ENCODE measurements at places on chromosomes 3 and 15. TPM values are rescaled to one million over a fixed set of nuclear protein-coding genes. Genes with fewer than 3 reads are reported as not detected.
A peak's percentile ranks its signal among the peaks of the same experiment; 100 is the strongest.

- DNase-seq: no peak
Measured at GRCh38 chr3:167166594-167167253, 213.4 kb downstream of the ZBBX start.

DNA sequence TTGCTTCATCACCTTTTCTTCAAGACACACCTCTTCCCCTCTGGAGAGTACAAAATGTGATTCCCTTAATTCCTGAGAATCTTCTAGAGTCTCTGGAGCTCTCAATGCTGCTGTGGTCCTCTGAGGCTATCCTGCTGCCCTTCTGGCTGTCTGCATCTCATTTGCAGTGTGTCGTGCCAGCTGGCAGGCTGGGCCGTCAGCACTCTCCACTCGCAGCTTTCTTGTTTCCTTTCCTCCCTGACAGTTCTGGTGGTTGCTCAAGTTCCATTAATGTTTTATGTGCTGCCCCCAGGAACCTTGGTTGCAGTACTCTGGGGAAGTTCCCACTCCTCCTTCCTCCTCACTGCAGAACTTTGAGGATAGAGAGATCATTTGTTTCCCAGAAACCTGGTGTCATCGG lies 210.8 kb upstream of the ROPN1 start:
- DNase-seq: no peak

GRCh38 chr15:33149919-33150318 lies 44.6 kb downstream of the FMN1 start:
- no peak for DNase-seq

DNA sequence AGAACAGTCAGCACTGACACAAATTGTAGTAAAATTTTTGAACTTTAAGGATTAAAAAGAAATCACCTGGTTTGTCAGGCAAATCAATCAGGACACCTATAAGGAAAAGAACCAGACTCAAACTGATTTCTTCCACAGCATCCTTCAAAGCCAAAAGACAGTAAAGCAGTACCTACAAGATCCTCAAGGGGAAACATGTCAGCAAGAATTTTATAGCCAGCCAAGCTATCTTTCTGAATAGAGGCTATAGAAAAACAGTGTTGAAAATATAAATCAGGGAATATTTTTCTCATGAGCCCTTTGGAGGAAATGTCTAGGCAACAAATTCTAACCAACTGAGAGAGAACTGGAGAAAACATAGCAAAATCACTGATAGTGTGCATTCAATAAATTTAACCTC lies 301.4 kb upstream of the UBE2E2 start:
- no peak for DNase-seq

DNA sequence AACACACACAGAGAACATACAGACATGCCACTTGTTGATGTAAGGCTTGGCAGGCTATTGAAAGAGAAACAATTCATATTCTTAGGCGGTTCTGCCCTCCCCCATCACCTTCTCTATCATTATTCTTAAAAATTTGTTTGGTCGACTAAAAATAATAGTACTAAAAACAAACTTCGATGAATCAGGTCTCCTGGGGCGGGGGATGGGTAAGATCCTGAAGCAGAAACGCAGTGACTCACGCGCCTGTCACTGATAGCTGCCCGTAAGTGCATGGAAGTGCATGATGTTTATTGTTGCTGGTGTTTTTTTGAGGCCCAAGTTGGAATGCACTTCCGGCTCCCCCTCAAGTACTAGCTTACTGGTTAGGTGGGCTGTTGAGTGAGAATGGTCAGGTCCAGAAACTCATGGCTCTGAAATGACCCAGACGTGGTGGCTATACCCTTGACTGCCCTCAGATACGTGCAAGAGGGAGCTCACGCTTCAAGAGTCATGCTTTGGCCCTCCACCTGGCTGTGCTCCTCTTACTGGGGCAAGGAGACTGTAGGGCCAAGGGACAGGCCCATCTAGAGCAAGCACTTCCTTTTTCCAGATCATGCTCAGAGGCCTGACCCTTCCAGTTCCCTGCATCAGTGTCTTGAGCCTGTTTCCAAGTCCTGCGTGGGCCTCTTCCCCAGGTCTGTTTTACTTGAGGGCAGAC lies 10.9 kb downstream of the SMAD3 start:
- DNase-seq: peak; percentile 31

- DNase-seq: peak; percentile 8
Measured at GRCh38 chr3:100002599-100003350, 111.5 kb downstream of the FILIP1L start.

GRCh38 chr3:105466495-105467404 lies 100.0 kb downstream of the ALCAM start:
- DNase-seq: no peak

DNA sequence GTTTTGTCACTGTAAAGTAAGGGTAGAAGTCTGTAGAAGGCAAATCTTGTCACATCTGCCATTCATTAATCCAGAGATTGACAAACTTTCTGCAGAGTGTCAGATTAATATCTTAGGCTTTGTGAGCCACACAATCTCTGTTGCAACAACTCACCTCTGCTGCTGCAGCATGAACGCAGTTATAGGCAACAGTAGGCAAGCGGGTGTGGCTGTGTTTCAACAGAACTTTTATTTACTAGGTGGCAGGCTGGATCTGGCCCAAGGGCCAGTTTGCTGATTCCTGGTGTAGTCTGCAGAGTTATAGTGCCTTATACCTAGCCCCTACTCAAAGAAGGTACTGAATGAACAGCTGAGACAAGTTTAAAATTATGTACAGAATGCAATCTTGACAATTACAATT lies 396.7 kb downstream of the FOXP1 start:
- no peak for DNase-seq

- DNase-seq: no peak
Measured at GRCh38 chr3:72193771-72194430, 409.0 kb upstream of the PROK2 start.

DNA sequence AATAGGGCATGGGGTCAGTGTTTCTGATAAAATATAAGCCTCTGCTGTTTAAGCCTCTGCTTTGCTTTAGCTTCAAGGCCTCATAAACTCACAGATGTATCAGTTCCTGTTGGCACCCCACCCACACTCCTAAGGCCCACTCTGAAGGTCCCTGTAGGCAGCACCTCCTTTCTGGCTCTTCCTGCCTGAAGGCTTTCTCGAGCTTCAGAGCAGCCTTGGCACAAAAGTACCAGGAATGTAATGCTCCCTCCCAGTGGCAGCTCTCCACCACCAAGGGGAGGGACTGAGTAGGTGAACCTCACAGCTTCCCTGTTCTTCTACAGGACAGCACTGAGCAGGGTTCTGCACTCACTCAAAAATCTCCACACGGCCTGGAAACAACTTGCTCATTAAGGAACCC lies 102.2 kb downstream of the ABHD5 start:
- no peak for DNase-seq

DNA sequence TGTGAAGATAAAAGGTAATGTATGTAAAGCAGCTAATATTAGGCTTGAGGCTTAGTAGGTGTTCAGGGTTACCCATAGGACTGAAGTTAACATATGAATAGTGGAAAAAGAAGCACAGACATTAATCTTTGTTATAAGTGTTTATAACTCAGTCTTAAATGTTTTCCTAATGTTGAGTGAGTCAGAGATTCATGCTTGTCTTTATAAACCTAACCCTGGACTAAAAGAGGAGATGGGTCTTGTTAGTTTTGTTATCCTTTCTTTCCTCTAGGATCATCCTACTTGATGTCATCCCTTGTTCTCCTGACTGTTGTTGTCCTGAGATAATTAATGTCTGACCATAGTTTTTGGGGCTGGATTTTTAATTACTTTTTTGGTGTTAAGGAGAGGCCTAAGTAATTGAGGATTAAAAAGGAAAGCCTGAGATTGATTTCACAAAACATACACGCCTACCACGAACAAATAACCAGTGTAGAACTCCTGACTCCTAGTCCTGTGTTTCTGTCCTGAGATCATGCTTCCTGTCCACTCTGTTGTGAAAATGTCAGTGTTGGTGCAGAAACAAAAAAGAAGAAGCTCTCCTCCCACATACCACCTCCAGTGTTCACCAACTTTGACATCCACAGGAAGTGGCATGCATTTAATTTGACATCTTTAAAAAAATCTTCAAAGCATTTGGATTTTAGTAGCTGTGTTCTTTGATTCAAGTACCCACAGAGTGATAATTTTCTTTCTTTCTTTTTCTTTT lies 8.4 kb downstream of the MITF start:
- no peak for DNase-seq

DNA sequence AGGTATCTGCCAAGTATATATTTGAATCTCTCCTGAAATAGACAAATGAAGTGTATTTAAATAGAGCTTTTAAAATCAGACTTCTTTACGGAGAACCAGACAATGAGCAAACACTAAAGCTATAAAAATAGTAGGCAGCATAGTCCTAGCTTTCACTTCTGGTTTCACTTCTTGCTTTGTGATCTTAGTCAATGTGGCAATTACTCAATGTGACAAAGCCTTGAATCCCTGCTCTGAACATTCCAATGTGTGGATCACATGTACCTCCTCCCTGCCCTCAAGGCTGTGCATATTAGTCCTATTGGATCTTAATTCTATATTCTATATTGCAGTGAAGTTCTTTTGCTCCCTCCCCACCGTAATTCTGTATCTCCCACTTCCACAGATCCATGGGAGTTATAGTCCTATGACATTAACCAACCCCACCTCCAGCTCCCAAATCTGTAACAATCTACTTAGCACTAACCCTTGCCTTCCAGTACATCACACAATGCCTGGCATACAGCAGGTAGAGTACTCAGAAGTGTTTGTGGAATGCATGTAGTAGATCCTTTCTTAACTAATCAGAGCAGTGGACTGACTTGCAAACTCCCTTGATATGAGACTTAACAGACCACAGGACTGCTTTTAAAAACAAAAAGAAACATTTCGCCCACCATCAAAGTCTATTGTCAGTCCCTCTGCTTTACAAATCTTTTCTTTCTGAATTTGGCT lies 24.3 kb upstream of the CP start:
- no peak for DNase-seq

DNA sequence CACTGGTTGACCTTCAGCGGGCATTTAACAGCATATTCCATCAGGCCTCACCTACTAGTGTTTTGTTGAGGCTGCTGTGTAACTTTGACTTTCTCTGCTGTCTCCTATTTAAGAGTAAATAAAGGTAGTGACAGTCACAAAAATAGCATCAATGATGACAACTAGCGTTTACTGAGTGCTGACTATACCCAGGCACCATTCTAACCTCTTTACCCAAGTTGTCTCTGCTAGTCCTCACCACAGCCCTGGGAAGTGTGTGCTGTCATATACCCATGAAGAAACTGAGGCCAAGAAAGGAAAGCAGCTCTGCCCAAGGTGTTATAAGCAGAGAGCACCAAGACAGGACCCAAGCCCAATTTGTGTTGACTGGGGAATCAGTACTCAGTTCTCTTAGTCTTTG lies 286.4 kb upstream of the CTDSPL start:
- no peak for DNase-seq

DNA sequence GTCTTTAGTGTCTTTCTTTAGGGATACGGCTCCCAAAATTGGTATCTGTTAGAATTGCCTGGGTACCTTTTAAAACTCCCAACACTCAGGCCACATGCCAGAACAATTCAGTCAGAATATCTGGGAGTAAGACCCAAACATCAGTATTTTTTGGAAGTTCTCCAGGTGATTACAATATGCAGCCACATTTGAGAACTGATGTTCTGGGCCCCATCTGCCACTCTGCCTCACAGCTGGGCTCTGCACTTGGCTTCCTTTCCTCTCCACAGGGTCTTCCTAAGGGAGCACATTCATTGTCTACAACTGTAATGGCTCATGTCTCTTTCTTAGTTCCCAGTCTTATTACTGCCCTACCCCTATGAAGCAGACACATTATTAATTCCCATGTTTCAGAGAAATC lies 394.5 kb downstream of the MFSD1 start:
- no peak for DNase-seq

DNA sequence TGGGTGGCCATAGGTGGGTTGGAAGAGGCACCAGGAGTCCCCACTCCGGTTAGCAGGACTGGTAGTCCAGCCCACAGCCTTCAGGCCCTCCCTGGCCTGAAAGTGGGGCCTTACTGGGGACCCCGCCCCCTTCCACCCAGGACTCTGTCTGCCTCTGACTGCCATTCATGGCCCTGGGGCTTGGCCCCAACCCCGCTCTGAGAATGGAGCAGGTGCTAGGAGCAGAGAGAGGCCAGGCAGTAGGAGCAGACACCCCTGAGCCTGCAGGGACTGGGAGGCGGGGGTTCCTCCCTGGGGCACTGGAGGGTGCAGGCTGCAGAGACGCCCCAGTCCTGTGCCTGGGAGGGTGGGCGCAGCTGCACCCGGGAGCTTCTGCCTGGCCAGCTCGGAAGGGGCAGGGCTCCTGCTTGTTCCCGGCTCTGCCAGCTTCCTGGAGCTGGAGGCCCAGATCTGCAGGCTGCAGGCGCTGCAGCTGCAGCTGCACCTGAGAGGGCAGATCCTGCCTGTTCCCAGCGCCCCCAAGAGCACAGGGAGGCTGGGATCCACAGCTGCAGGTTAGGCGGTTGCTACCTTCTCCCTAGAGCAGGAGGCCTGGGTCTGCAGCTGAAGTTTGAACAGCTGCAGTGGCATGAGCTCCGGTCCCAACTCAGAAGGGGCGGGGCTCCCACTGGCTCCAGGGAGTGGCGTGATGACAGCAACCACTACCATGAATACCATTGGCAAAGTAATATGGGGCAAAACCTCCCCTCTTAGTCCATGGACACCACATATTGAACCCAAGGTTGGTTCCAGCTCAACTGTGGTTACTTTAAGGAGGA lies 194.7 kb downstream of the SQOR start:
- no peak for DNase-seq

DNA sequence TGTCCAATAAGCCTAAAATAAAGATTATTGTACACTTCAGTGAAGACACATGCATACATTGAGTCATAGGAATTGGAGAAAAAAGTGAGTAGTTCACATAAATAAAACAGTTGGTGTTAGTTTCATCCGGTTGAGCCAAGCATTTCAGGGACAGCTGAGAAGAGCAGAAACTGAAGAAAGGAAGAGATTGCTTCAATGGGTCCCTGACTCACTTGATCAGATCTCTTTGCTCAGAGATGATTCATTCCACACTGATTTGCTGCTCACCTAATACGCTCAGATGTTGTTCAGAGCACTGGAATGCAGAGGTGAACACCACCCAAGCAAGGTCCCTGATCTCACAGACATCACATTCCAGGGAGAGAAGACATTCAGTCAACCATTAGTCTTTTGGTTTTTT lies 93.7 kb downstream of the RAD18 start:
- peak; percentile 41 for DNase-seq

DNA sequence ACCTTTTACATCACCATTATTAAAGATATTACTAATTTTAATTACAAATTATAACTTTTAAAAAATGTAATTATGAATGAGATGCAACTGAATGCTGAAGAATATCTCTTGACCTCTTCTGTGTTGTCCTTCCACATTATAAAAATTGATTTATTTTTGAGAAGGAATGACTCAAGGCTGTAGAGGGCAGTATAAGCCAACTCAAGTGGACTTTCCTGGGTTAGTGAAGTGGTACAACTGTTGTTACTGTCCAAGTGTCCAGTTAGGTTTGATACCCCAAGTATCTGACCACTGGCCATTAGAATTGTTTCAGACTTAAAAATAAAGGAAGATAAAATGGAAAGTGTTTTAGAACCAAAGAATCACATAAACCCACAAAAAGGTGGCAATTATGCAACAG lies 51.9 kb downstream of the BBX start:
- DNase-seq: peak; percentile 34

- no peak for DNase-seq
Measured at GRCh38 chr3:133380481-133381225, 19.2 kb upstream of the BFSP2 start.

The GOLGA8H gene
- 2.3 TPM for total RNA-seq

The CADM2 gene
- 25.0 TPM for total RNA-seq

The TICRR gene
- total RNA-seq: 5.2 TPM

The WDR48 gene
- total RNA-seq: 15.0 TPM

The CSPG4 gene
- 0.10 TPM for total RNA-seq

The OR5K2 gene
- not detected for total RNA-seq

The ADAMTS9 gene
- total RNA-seq: 7.6 TPM

The EIF4G1 gene
- 160 TPM for total RNA-seq

The C3orf85 gene
- not detected for total RNA-seq

The PPP1R14D gene
- not detected for total RNA-seq

The ITIH4 gene
- 1.7 TPM for total RNA-seq

The MYH15 gene
- total RNA-seq: 0.14 TPM
